CD4-positive, alpha-beta T cell treated with Interleukin-21 for 1 hour (primary cell): ENCODE measurements at places on chromosomes 1 and 21.

DNA sequence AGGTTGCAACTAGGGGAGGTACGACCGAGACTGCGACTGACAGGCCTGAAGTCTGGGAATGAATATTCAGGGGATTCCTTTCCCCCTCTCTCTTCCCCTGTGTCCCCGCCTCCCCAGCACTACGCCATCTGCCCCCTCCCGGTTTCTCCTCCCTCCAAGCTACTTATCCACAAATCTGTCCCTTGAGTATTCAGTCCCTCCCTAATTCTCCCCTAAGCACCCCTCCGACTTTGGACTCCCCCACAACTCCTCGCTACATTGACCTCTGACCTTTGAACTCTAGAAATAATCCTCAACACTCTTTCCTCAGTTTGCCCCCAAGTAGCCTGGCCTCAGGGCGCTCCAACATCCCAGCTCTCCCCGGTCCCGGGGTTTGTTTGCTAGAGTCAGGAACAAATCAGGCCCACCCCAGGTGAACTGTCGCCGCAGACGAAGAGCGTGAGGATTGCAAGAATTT, 393 bp downstream of the LYSMD1 start:
- no peak for DNase-seq

- DNase-seq: peak; percentile 63
Observed at GRCh38 chr1:156860113-156860627, 495 bp upstream of the NTRK1 start.

- DNase-seq: no peak
Observed at GRCh38 chr1:111805251-111805650, 49.5 kb downstream of the DDX20 start.

DNA sequence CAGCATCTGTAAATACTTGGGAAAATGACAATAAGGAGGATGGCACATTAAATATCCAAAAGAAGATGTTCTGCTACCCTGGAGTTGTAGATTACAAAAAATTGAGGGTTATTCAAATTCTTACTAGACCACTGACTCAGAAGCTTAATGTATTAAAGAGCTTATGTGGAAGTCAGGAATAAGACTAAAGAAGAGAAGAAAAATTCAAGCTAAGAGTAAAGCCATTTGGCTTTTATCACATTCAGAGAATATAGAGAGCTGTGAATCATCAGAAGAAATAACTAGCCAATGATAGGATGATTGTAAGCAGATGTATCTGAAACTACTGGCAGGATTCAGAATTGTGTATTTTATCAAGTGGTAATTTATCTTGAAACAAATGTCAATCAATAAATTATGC, 237.0 kb downstream of the TBX15 start:
- no peak for DNase-seq
